Stimulated activated CD4-positive, alpha-beta T cell treated with anti-CD3 and anti-CD28 coated beads, Interleukin-1b, Interleukin-23, amount 100 ng/mL, for 1 hour (primary cell): ENCODE measurements at places on chromosomes 6 and 20.
A peak's percentile ranks its signal among the peaks of the same experiment; 100 is the strongest.

GRCh38 chr6:108875161-108875555, 26.9 kb downstream of the ARMC2 start:
- no peak for DNase-seq

GRCh38 chr6:30626484-30627366, at the start of gene ATAT1:
Gene ATAT1, plus strand, starts transcription at chr6:30626874.
- peak; percentile 82 for DNase-seq

- no peak for DNase-seq
Measured at GRCh38 chr6:114301596-114302219, 41.1 kb downstream of the HS3ST5 start.

GRCh38 chr6:42446996-42447395, 4.7 kb downstream of the TRERF1 start:
- DNase-seq, result no peak

- no peak for DNase-seq
Measured at GRCh38 chr20:13251106-13251903, 30.2 kb downstream of the ISM1 start.

DNA sequence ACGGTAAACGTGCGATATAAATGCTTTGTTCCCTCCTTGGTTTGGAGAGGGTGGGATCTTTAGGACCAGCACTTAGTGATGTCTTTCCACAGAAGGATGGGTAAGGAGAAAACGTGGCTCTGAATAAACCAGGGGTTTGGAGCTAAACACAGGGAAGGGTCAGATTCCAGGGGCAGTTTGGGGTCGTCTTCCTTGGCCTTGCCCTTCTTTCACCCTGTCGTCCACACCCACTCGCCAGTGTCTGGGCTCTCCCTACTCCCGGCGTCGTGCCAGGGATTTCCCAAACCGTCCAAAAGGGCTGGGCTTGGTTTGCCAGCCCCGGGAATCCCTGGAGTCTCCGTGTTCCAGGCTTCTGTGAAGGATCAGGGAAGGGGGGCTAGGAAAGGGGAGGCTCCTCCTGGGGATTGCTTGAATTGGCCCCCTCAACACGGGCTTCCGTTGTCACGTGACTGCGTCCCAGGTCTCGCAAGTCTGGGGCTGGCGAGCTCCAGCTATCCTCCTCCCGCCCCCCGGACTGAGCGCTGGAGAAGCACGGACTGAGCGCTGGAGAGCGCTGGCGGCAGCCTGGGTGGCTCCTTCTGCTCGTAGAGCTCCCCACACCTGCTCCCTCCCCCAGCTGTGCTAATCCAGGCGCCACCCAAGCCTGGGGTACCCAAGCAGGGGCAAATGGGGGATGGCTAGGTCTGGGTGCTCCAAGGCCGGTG, 9.4 kb upstream of the ARMC12 start:
- no peak for DNase-seq

- DNase-seq, result no peak
Measured at GRCh38 chr6:5302220-5302946, 41.1 kb downstream of the FARS2 start.

GRCh38 chr20:45343532-45344167, 4.6 kb downstream of the SDC4 start:
- DNase-seq, result no peak

- DNase-seq, result no peak
Measured at GRCh38 chr6:134315189-134315588, 2.7 kb downstream of the SGK1 start.

- no peak for DNase-seq
Measured at GRCh38 chr6:26273673-26274588, 91.1 kb upstream of the BTN3A2 start.

GRCh38 chr6:26235302-26235670, 129.7 kb upstream of the BTN3A2 start:
- DNase-seq, result no peak

GRCh38 chr20:63118303-63119120, 97.4 kb downstream of the YTHDF1 start:
- DNase-seq, result no peak

- no peak for DNase-seq
Measured at GRCh38 chr6:131575834-131576478, 2.9 kb downstream of the ARG1 start.

- no peak for DNase-seq
Measured at GRCh38 chr20:36506253-36506652, 35.1 kb upstream of the MYL9 start.

GRCh38 chr20:45972500-45973183, 639 bp upstream of the ZNF335 start:
- no peak for DNase-seq

- no peak for DNase-seq
Measured at GRCh38 chr6:107509506-107509905, 19.6 kb downstream of the SOBP start.

GRCh38 chr6:144935661-144936060, 650.5 kb downstream of the UTRN start:
- no peak for DNase-seq

GRCh38 chr6:123810214-123810613, 6.5 kb downstream of the NKAIN2 start:
- DNase-seq, result no peak

DNA sequence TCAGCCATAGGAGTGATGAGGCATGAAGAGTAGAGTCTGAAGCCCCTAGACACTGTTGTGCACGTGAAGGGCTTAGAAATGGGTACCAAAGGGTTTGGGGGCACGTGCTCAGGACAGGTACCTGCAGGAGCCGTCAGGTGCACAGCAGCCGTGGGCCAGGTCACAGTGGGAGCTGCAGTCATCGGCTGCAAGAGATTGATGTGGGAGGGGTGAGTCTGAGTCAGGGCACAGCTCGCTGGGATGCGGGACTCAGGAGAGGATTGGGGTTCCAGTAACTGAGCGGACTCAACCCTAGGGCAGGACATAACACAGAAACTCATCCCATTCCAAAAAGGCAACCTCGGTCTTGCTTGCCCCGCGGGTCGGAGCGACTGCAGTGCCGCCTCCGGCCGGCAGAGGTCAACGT, 1.1 kb downstream of the DLK2 start:
- peak; percentile 48 for DNase-seq

GRCh38 chr20:5910186-5910585, 40.1 kb downstream of the TRMT6 start:
- DNase-seq, result no peak

DNA sequence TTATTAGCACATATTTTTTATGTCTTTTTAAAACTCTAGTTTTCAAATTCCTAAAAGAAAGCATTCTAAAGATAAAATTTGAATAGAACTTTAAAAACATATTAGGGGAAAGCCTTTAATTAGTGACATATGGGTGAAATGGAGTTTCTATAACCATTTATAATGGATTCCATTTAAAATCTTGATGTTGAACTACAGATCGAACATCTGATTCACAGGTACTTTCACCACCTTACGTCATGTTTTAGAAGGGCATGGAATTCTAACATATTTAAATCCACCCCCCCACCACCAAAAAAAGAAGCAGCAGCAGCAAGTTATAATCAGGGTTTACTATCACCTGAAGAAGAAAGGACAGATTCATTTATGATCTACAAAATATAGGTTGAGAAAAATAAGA, 298.4 kb downstream of the SMOC2 start:
- DNase-seq, result no peak

DNA sequence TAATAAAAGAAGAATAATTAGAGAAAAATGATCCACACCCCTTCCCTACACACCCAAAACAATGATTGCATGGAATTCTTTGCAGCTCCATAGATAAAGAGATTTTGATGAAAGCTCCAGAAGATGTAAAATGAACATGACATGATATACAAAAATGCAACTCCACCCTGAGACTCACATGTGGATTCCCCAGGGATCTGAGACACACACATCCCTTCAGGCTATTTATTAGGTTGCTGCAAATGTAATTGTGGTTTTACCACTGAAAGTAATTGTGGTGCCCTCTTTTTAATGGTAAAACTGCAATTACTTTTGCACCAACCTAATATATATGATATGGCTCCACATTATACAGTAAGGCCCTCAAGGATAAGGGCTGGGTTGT, 40.4 kb upstream of the TBC1D7 start:
- DNase-seq, result no peak

DNA sequence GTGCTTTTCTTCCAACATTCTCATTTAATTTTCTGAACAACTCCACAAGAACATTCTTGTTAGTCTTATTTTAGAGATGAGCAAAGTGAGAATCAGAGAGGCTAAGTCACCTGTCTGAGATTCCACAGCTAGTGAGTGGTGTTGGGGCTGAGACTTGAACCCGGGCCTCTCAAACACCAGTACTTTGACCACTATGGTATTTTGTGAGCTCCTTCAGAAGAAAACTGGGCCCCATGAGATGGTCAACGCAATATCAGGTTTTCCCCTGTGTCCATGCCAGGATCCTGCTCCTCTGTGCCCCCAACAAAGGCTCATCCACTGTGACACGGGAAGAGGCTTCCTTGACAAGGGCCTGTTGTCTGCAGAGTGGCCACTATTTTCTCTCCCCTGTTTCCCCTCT, 51.9 kb downstream of the MAFB start:
- no peak for DNase-seq

GRCh38 chr6:26249707-26249956, 115.4 kb upstream of the BTN3A2 start:
- no peak for DNase-seq

- no peak for DNase-seq
Measured at GRCh38 chr6:129670634-129671033, 39.3 kb downstream of the ARHGAP18 start.

DNA sequence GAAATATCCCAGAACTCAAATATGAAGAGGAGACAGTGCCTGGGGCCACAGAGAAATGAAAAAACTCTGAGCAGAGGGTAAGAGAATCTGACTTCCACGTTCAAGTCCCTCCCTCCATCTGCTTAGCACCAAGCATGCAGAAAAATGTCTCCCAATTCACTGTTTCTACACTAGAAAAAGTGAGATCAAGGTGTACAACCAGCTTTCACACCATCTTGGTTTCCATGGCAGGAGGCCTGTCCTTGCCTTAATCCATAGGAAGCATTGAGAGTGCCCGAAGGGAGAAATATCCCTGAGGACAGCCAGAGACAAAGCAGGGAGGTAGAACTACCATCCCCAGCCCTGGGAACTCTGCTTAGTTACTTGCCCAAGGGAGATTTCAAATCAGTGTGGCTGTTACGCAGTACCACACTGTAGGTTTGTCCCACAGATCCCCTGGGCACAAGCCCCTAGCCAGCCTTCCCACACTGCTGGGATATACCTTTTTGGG, 82.9 kb downstream of the SCML4 start:
- no peak for DNase-seq

DNA sequence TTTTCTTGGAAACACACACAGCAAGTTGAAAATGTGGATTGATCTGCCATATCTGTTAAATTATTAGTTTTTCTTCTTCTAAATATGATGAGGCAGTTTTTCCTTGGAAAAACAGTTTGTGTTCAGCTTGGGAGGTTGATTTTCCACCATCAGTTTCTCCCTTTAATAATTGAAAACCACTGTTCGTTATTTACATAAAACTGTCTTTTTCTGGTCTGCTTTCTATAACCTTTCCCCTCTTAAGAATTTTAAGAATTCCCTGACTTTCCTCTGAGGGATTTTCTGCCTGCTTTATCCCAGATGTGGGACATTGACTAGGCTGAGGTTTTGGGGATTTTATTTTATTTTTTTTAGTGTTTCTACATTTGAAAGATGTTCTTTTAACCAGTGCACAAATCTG, 27.2 kb downstream of the DSE start:
- DNase-seq, result no peak

- no peak for DNase-seq
Measured at GRCh38 chr6:75633045-75633444, 31.4 kb downstream of the SENP6 start.

DNA sequence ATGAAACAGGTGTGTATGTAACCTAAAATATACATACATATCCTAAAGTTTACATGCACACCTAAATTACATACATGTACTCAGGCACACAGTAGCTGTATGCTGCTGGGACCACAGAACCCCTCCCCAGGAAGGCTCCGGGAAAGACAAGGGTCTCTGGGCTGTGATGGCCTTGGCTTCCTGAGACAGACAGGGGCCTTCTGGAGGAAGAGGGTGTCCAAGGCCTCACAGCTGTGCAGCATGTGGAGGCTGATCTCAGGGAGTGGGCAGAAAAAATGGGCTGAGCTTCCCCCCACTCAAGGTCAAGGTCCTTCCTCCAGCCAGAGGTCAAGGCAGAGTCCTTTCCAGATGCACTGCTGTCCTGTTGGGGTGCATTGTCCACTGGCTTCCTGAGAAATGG, 129.1 kb upstream of the THBS2 start:
- no peak for DNase-seq

DNA sequence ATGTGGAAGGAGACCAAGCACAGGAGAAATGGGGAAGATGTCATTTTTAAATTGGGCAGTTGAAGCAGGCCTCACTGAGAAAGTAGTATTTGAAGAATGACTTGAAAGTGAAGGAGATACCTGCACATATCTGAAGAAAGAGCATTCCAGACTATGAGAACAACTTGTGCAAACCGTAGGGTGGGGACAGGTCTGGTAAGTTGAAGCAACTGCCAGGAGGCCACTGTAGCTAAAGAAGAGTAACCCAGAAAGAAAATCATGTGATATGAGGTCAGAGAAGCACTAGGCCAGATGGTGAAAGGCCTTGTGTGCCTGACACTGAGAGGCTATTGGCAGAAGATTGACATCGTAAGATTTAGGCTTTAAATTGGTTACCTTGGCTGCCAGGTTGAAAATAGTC, 4.7 kb upstream of the SUPT3H start:
- no peak for DNase-seq

- DNase-seq, result no peak
Measured at GRCh38 chr6:157909282-157909664, 72.4 kb upstream of the SYNJ2 start.

- DNase-seq, result no peak
Measured at GRCh38 chr6:157060440-157060952, 262.8 kb downstream of the TMEM242 start.

- no peak for DNase-seq
Measured at GRCh38 chr6:135300576-135300975, 119.5 kb downstream of the MYB start.

- no peak for DNase-seq
Measured at GRCh38 chr6:118565311-118565960, 17.3 kb downstream of the PLN start.

DNA sequence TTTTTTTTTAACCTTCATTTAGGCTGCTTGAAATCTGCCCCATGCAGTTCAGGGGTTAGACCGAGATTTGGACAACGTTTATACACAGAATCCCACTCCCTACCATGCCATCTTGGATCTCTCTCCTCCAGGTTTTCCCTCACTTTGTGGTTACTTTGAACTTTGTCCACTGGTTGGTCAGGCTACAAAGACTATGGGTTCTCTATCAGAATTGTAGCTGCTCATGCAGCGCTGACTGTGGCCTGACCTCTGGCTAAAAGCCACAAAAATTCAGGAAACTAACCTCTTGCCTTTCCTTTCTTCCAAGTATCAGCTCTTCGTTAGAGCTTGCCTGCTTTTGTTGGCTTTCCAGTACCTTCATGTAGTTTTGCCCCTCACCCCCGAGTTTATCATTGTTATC, 44.9 kb upstream of the KCNG1 start:
- no peak for DNase-seq
